ENCODE measurements at places on chromosomes 1 and 21.

GRCh38 chr1:246587032-246587431, 20.8 kb downstream of the CNST start:
- DNase-seq: no peak

- DNase-seq: no peak
Observed at GRCh38 chr1:86965827-86966182, 51.4 kb downstream of the HS2ST1 start.

GRCh38 chr1:203089001-203089650, 3.3 kb upstream of the MYOG start:
- no peak for DNase-seq

DNA sequence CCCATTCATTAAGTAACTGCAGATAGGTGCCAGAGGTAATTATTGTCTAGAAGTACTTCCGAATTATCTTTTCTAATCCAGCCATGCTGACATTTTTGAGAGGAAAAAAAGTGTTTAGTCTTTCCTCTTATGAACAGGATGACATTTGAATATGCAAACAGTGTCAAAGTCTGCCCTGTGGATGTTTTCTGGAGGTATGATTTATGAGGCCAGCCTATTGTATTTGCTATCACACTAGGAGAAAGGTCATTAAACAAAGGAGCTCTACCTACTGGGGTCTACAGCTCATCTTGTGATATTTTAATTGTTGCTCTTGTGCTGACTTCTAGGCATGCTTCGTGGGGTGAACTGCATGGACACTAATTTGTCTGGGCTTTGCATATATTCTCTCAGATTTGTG, 559.7 kb upstream of the CAMK1G start:
- DNase-seq: no peak

DNA sequence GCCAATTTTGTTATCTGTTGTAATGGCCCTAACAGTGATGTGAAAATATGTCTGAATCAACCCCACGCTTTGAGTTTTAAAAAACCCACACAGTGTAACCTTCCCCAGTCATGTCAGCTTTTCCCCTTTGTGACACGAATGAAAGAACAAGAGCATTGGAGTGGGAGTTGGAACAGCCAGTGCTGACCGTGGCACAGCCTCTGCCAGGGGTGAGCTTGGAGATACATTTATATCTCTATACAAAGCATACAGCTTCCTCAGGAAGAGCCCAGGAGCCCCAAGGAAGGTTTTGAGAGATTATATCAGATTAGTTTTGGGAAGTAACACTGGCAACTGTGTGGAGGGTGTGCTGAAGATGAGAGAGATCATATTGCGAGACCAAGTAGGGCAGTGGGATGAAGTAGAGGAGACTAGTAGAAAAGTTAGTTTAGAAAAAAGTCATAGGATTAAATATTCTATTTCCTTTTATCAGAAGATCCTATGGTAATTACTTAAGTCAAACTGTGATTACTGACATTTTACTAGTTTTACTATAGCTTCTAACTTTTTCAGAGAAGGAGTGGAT, 15.9 kb downstream of the LRRC8B start:
- no peak for DNase-seq

DNA sequence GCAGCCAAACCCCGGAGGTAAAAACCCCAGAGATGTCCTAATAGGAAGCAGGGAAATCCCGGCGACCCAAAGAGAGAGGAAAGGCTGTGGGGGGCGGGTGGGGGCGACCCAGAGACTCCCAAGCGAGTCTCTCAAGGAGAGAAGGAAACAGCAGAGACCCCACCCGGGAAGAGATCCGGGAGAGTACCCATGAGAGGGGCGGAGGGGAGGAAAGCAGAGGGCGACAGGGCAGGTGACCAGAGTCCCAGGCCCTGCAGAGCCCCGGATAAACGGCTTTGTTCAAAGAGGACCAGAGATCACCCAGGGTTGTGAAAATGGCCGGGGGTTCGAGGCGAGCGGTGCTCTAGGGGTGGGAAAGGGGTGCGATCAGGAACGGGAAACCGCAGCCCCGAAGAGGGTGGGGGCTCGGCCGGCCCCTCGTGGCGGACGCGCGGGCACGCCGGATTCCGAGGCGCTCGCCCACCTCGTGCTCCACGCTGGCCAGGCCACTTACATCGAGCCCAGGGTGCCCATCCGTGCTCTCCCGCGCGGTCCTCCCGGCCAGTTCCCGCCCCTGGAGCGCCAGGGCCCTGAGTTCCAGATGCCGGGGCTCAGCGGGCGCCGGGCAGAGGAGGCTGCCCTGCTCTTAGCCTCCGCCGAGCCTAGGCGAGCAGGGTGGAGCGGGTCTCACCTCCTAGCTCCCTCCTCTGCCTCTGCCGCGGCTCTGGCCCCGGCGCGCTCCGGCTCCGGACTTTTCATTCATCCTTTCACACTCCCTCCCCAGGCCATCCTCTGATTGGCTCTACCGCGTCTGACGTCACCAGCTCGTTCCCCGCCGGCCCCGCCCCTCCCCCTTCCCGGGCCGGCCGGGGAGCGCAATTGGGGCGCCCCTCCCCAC, 52.3 kb downstream of the RHBG start:
- peak; percentile 35 for DNase-seq

DNA sequence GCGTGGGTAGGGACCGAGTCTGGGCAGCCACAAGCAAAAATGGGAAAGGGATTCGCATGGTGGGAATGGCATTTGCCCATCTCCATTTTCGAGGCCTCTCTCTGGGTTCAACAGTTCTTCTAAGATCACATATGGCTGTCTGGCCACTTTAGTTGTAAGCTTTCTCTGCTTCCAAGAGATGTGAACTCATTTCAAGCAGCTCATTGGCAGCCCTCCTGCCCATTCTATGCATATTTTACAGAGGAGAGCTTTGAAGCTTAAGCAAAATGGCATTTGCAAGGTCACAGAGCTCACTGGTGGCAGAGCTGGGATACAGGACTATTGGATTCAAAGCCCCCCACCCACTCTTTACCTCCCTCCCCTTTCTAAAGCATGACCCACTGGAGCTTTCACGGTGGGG, 93.7 kb downstream of the HHIPL2 start:
- DNase-seq: no peak

GRCh38 chr1:166479052-166479631, 312.3 kb upstream of the FAM78B start:
- DNase-seq: peak; percentile 25

- DNase-seq: no peak
Observed at GRCh38 chr1:211667065-211667617, 8.3 kb downstream of the NEK2 start.

DNA sequence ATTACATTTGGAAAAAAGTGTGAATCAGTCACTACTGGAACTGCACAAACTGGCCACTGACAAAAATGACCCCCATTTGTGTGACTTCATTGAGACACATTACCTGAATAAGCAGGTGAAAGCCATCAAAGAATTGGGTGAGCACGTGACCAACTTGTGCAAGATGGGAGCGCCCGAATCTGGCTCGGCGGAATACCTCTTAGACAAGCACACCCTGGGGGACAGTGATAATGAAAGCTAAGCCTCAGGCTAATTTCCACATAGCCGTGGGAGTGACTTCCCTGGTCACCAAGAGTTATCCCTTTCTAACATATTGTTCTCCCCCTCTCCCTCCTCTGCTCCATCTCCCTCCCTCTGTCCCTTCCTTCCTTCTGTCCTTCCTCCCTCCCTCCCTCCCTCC, 47.7 kb upstream of the RHOU start:
- no peak for DNase-seq

- no peak for DNase-seq
Observed at GRCh38 chr1:58249737-58250586, 296.6 kb downstream of the OMA1 start.

- DNase-seq: no peak
Observed at GRCh38 chr21:34824314-34824713, 155.5 kb downstream of the CLIC6 start.

DNA sequence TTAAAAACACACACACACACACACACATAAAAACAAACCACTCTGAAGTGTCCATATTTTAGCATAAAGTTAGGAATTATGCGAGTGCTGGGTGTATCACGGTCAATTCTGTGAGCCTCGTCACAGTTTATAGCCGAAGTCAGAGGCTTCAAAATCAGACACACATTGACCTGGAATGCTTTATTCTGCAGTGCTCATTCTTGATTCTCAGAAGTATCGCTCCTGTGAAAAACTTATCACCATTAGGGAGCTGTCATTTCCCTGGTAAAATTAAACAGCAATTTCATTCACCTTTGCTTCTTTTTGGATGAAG, 8.7 kb upstream of the IRF2BP2 start:
- no peak for DNase-seq

GRCh38 chr1:72283022-72283306, 625 bp upstream of the NEGR1 start:
- DNase-seq: no peak

GRCh38 chr1:12532405-12533315, 85.3 kb downstream of the DHRS3 start:
- DNase-seq: no peak

DNA sequence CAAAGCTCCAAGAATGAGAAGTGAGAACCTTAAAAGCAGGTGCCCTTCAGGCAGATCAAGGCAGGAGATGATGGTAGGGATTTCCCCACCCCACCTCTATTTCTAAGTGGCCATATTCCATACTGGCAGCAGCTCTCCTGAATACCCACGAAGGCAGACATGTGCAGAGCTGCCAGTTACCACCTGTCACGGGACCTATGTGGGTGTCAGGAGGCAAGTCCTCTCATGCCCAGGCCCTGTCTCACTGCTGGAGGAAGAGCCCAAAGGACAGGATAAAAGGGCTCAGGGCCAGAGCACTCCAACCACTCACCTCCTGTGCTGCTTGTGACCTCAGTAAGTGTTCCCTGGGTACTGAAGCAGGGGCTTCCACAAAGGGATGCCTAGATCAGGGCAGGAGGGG, 721 bp upstream of the LCE1B start:
- no peak for DNase-seq

DNA sequence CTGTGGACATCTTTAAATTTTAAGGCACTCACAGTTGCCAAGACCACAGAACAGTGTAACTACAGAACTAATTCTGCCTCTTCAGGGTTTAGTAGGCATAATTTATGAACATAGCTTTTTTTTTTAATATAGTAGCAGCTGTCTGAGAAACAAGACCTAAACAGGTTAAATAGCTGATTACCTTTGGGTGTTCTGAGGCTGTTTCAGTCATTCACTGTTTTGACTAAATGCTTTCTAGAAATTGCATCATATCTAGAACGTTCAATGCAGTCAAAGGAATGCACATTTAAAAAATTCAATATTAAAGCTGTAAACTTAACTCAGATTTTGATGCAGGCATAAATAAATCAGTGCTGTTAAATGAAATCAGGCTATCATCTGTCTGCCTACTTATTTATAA, 101.6 kb downstream of the BRINP3 start:
- DNase-seq: no peak

GRCh38 chr1:202014915-202015661, 4.7 kb downstream of the ELF3 start:
- no peak for DNase-seq

DNA sequence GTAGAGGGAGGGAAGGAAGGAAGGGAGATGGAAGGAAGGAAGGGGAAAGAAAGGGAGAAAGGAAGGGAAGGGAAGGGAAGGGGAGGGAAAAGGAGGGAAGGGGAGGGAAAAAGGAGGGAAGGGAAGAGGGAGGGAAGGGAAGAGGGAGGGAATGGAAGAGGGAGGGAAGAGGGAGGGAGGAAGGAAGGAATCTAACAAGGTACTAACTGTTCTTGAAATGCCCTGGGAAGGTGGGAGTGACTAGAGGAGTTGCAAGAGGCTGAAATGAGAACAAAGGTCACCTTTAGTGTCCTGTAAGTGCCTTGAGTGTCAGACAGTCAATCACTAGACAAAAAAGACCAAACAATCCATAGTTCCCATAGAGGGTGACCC, 2.3 kb upstream of the ATP2B4 start:
- no peak for DNase-seq

GRCh38 chr1:205190845-205191577, 20.5 kb downstream of the DSTYK start:
- no peak for DNase-seq

- no peak for DNase-seq
Observed at GRCh38 chr1:29505532-29506220, 269.4 kb downstream of the PTPRU start.

DNA sequence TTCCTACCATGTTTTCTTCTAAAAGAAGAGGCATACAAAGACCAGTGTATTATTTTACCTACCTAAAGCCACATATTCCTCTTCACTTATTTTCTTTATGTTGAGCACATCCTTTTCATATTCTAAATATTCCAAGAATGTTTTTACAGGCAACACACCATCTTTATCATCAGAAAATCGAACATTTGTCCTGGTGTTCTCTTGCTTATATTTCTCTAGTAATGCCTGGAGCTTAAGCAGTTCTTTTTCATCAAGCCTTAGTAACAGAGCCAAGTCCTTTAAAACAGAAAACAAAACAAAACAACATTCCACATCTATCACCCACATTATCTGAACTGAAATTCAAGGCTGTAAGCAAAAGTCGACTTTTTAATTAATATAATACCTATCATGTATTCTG, 88.7 kb downstream of the IARS2 start:
- no peak for DNase-seq

- no peak for DNase-seq
Observed at GRCh38 chr1:102872526-102872925, 235.8 kb downstream of the COL11A1 start.

GRCh38 chr1:205616563-205617293, 15.1 kb downstream of the ELK4 start:
- DNase-seq: no peak
